ENCODE measurements at places on chromosomes 13 and 19.

DNA sequence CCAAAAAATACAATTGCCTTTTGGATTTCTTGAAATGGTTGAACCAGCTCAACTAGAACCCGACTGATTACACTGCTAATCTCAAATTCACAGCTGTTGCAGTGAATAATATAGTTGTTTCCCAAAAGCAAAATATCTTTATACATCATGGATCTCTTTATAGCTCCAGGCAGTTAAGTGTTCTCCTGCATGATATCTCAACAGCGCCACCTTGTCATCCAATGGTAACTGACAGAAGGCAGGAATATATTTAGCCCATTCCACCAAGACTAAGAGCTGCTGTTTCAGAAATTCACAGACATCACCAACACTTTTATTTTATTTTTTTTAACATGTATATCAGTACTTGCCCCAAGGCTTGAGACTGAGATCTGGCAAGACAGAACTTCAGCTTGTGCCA lies 1141.0 kb upstream of the PRR20A start:
- DNase-seq: no peak

- no peak for DNase-seq
Observed at GRCh38 chr19:37941782-37942515, 34.9 kb downstream of the SIPA1L3 start.

DNA sequence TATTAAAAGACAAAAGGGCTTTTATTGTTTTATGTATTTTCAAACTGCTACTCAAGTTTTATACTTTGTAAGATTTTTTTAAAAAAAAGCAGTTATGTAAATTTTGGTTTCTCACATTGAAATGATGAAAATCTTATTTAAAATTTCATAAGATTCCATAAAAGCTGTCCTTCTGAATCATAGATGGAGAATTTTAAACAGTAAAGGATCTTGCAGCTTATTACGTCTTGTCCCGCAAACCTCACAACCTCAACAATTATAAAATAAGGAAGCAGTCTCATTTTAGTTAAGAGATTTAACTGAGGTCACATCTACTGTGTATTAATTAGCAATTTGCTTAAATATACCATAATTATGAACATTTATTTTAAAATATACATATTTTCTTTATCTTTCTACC lies 581.0 kb upstream of the SPRY2 start:
- no peak for DNase-seq

GRCh38 chr13:80962855-80963254 lies 621.9 kb upstream of the SPRY2 start:
- DNase-seq: no peak

DNA sequence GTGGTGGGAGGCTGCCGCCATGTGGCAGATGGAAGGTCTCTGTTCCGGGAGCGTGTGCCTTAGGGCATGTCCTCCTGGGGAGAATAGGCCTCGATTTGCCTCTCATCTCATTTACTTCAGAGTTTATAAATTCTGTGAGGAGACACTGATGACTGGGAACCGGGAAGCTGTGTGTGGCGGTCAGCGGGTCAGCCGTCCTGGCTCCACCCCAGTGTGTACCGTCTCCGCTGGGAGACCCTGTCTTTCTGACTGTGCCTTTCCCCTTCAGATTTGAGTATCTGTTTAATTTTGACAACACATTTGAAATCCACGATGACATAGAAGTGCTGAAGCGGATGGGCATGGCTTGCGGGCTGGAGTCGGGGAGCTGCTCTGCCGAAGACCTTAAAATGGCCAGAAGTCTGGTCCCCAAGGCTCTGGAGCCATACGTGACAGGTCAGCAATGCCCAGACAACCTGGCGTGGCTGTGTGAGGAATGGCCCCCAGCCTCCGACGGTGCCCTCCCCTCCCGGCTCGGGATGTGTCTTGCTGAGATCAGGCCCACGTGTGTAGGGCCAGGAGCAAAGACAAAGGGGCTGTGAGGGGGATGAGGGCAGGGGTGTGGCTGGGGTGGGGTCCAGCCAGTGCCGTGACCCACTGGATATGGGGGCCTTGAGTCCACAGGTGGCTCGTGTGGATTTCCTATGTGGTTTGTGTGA lies 21.6 kb downstream of the ATP4B start:
- DNase-seq: no peak

DNA sequence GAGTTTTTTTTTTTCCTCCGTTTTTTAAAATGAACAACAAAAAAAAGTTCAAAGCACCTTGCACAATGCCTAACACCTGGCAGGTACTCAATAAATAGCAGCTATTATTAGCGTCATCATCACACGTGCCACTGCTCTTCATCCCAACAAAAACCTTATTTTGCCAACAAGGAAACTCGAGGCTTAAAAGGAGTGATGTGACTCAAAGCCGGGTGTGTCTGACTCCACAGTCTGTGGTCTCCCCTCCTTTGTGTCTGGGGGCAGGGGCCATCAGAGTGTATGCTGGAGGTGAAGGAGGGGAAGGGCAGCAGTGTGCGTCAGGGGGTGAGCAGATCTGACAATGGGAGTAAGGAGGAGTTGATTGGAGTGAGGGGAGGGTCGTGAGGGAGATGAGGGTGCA lies 34.1 kb upstream of the POU2F2 start:
- DNase-seq: no peak

DNA sequence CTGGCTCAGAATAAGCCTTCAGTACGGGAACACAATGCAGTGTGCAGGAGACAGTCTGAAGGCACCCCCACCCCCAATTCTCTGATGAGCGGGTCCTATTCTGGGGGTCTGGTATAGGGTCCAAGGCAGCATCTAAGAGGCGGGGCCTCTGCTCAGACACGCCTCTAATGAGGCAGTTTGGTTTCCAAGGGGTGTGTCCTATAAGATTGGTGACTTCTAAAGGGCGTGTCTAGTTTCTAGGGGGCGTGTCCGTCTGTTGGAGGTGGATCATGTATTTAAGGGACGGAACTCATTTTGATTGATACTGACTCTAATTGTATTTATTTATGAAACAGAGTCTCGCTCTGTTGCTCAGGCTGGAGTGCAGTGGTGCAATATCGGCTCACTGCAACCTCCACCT lies 8.7 kb downstream of the FIZ1 start:
- DNase-seq: no peak

GRCh38 chr19:42121036-42121621 lies 11.1 kb downstream of the POU2F2 start:
- DNase-seq: no peak

DNA sequence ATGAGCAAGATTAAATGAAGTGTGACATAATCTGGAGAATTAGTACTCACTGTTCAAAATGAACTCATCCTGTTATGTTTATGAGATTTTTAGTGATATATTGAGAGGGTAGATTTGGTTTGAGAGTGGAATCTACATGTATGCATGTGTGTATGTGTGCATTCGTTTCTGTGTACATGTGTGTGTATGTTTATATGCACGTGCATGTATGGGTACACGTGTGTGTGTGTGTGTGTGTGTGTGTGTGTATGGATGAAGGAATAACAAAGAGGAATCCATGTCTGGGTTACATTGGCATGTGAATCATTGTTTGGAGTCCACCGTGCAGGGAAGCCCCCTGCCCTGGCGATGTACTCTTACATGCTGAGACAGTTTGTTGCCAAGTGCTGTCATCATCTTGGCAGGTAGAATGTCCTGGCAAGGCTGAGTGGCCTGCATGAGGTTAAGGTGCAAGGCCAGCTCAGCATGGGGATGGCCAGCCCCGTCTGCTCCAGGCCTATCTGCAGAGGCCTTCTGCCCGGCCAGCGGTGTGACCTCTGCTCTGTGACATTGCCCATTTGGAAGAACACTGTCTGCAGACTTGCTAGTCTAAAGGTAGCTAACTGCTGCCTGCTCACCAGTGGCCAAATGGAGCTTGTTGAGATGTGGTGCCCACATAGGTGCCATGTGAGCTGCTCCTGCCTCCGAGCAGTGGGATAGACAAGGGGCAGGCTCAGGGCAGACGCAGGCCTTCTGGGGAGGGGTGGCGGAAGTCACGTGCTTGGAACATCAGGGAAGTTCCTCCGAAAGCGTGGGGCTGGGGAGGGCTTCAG lies 222.3 kb downstream of the TEX29 start:
- no peak for DNase-seq

GRCh38 chr13:28356561-28357021 lies 138.3 kb downstream of the FLT1 start:
- no peak for DNase-seq

GRCh38 chr13:36770741-36771140 lies 48.3 kb upstream of the RFXAP start:
- no peak for DNase-seq

DNA sequence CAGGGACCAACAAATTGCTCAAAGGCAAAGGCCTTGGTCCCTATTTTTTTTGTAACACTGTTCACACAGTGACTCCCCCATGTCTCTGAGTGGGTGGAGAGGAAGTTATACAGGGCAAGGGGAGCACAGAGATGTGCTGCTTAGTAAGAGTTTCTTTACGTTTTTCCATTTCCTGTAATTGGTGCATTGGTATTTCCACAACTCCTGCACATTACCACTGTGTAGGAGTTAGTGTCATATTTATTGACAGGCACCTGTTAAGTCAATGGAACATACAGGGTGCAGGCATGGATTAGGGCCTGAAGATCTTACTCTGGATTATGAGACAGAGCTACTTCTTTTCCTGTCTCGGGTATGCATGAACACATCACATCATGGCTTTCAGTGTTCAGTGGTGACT lies 45.2 kb downstream of the SOX21 start:
- DNase-seq: no peak

- no peak for DNase-seq
Observed at GRCh38 chr13:62207388-62207787, 791.7 kb upstream of the PCDH20 start.

- no peak for DNase-seq
Observed at GRCh38 chr13:42495255-42495654, 78.7 kb upstream of the TNFSF11 start.

- no peak for DNase-seq
Observed at GRCh38 chr13:79231887-79232286, 174.2 kb downstream of the RBM26 start.

GRCh38 chr13:21354721-21355120 lies 104.4 kb downstream of the ZDHHC20 start:
- DNase-seq: no peak

- DNase-seq: no peak
Observed at GRCh38 chr13:46121597-46122163, 16.8 kb upstream of the CPB2 start.

DNA sequence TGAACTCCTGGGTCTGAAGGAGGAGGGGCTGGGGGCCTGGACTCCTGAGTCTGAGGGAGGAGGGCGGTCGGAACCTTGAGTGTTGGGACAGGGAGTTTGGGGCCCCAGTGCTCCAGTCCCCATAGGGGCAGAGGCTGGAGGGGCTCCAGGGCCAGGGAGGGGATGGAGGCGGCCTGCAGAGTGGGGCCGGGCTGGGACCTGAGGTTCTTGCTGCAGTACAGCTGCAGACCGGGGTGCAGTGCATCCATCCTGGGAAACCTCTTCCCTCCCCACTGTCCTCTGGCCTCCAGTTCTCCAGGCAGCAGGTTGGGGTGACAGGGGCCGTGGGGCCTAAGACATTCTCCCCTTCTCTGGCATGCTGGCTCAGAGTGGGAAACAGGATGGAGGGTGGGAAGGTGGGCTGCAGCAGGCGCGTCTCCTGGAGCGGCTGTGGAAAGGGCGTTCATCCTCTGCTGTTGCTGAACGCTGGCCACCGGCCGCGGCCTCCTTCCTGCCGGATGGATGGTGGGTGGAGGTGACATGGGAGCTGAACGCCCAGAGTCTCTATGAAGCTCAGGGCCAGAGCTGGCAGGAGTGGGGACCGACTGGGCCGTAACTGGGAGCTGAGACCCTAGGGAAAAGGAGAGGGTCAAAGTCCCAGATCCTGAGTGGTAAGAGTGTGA lies 1.6 kb downstream of the BRSK1 start:
- DNase-seq: no peak

DNA sequence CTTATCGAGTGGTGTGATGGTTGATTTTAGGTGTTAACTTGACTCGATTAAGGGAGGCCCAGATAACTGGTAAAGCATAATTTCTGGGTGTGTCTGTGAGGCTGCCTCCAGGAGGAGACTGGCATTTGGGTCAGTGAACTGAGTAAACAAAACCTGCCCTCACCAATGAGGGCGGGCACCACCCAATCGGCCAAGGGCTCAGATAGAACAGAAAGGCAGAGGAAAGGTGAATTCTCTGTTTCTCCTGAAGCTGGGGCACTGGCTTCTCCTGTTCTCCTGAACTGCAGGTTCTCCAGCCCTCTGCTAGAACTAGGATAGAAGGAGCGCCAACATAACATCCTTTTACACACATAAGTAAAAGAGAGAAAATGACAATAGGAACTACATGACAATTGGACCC lies 35.1 kb downstream of the ESD start:
- no peak for DNase-seq

- no peak for DNase-seq
Observed at GRCh38 chr13:110572778-110573118, 11.2 kb upstream of the RAB20 start.

- DNase-seq: no peak
Observed at GRCh38 chr13:43444081-43444480, 342.7 kb downstream of the ENOX1 start.

- no peak for DNase-seq
Observed at GRCh38 chr19:3504735-3505134, 1.4 kb upstream of the FZR1 start.

DNA sequence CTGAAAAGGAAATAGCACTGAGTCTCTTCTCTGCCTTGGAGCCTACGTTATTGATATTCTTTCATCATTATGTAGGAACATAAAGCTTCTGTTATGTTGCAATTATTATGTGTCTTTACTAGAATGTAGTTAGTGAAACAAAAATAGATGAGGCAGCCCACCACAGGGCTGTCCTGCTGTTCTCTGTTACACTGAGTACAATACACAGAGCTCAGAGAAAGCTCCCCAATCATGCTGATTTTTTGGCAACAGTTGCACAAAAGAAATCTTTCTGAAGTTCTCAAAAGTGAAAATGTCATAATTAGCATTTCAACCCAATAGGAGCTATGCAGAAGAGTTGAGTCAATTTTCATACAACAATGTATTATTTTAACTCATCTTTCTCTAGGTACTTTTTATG lies 119.5 kb downstream of the EFNB2 start:
- DNase-seq: no peak
